Stimulated activated CD8-positive, alpha-beta memory T cell treated with anti-CD3 and anti-CD28 coated beads, Interleukin-15, amount 100 ng/mL, for 1 hour (primary cell): ENCODE measurements at places on chromosomes 11 and 22.

- DNase-seq, result no peak
Measured at GRCh38 chr22:32352681-32353080, 5.0 kb upstream of the RFPL3 start.

DNA sequence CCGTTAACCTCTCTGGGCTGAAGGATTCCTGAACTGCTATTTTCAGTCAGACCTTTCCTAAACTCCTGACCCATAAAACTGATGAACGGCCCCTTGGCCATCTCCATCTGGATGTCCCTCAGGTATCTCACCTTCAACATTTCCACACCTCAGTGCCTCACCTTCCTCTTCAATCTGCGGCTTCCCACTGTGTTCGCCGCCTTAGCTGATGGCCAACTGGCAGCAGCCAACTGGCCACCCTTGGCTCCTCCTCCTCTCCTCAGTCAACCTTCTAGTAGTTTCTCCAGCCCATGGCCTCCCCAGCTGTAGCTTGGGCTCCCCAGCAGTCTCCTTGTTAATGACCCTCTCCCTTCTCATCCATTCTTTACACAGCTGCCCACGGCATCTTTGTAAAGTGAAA lies 55.0 kb upstream of the PHOX2A start:
- DNase-seq, result no peak

- DNase-seq, result no peak
Measured at GRCh38 chr11:126359431-126360048, 4.1 kb downstream of the ST3GAL4 start.

DNA sequence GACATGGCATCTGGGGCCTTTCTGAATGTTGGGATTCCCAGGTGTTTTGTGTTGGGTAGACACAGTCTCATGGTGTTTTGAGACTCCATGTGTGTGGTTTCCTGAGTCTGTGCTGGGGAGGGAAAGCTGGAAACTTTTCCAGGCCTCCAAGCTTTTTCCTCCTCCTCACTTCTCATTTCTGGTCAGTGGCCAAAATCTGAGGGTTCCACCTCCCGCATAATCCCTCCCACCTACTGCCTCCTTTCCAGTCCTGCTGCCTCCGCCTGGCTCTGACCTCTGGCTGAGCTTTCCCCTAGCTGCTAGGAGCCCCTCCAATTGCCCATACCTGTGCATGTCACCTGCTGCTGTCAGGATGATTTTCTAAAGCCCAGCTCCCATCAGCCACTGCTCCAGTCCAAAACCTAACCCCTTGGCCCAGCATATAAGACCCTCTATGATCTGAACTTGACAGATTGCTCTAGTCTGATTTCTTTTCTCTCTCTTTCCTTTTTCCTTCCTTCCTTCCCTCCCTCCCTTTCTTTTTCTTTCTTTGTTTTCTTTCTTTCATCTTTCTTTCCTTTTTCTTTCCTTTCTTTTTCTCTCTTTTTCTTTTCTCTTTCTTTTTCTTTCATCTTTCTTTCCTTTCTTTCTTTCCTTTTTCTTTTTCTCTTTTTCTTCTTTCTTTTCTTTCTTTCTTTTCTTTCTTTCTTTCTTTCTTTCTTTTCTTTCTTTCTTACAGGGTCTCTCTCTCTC lies 51.4 kb upstream of the NECTIN1 start:
- no peak for DNase-seq

DNA sequence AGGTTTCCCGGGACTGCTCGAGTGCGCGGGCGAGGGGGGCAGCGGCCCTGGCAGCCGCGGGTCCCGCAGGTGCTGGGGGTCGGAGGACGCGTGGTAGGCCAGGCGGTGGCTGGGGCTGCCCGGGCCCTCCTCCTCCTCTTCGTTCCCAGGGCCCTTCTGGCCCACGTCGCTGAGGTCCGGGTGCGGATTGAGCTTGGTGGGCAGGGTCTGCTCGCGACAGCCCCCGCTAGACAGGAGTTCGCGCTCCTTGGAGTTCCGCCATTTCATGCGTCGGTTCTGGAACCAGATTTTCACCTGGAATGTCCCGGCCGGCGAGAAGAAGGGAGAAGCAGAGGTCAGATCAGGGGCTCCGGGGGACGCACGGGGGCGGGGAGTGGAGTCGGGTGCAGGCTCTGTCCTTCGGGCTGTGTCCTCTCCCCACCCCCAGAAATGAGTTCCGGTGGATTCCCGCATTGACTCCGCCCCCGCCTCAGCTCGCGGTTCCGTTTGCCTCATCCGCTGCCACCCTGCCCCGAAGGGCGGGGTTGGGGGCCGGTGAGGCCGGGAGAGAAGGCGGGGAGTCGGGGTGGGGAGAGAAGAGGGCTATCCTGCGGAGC lies 3.9 kb downstream of the DBX1 start:
- DNase-seq, result peak; percentile 20

DNA sequence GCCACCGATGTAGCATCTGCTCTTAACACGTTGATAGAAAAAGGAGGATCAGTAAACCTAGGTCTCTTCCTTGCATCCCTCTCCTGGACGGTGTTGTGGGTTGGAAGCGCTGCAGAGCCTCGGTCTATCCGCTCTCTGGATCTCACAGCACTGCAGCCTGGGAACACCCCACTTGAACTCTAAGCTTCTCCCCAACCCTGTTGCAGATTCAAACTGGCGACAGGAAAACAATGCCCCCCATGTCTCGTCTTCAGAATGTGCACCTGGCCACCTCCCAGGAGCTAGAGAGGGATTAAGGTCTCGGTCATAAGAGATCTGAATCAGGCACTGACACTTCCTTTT lies 454 bp downstream of the TMEM218 start:
- no peak for DNase-seq

DNA sequence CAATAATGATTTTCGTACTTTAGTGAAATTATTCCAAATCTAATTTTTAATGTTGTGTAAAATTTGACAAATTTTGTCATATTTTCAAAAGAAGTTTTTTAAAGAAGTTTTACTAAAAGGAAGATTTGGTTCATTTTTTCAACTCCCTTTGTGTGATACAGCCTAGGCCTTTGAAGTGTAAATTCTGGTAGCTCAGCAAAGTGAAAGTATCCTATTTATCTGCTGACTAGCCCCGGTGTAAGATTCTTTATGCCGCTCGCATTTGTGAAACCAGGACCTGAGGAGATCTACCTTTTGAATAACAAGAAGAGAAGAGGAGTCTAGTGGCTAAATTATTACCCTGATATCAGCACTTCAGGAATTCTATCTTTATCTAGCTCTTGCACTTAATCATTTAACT lies 177.4 kb downstream of the JRKL start:
- DNase-seq, result no peak

- DNase-seq, result no peak
Measured at GRCh38 chr11:126338346-126339055, 17.0 kb upstream of the ST3GAL4 start.

DNA sequence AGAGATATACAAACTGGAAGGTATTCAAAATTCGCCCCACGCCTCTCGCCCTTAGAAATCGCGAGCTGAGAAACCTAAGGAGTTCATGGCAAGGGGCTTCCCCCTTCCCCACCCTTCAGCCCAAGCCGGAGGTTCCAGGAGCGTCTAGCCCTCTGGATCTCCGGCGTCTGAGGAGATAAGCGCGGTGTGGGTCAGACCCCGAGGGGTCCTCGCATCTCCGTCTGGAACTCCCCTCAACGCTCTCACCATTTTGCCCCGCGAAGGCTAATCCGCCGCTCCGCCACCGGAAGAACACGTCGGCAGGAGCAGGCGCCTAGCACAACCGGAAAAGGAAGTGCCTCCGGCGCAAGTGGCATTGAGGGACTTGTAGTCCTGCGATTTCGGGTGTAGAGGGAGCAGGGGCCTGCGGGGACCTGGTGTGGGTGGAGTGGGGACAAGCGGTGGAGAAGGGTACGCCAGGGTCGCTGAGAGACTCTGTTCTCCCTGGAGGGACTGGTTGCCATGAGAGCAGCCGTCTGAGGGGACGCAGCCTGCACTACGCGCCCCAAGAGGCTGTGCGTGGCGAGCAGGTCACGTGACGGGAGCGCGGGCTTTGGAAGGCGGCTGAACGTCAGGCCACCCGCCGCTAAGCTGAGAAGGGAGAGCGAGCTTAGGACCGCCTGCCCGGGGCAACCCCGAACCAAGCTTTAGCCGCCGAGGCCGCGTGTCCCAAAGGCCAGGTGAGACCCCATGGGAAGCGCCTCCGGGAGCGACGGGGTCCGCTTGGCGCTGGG lies at the start of the genes FEN1 and TMEM258:
Gene FEN1 (plus strand): TSS at position 602 of the 773 bp plus-strand sequence. CDS start 2,451 bp downstream, outside the sequence.
Gene TMEM258 (minus strand): TSS at position 290 of the 773 bp plus-strand sequence. CDS start 41 bp downstream, at position 249.
- peak; percentile 74 for DNase-seq

DNA sequence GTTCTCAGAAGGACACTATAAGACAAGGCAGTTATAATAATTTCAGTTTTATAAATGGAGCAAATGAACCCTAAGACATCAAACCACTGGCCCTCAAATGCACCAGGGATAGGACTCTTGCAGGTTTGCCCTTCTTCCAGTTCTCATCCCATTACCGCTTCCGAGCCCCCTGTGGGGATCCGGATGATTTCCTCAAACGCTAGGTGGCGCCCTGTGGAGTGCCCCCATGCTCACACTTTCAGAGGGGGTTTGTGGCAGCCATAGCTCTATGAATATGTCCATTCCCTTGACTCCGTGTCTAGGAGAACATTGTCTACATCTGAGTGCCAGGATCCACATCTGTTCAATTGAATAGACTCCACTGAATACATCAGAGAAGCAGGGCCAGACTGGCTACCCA lies 816.3 kb downstream of the NTM start:
- no peak for DNase-seq

- DNase-seq, result no peak
Measured at GRCh38 chr22:40603088-40603605, 33.4 kb downstream of the MRTFA start.

DNA sequence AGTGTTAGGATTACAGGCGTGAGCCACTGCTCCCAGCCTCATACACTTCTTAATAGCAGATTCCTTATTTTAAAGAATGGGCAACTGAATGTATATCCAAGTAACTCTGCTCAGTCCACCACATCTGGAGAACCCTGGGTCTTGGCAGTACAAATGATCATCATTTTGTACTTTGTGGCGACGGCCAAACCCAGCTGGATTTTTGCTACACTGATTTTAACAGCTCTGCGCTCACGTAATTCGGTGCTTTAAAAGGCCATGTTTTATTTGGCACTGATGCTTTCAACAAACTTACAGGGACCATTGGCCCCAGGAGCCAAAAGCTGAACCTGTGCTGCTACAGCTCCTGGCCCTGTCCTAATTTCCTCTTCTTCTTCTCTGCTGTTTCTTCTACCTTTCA lies 60.8 kb upstream of the PDE3B start:
- DNase-seq, result no peak

- no peak for DNase-seq
Measured at GRCh38 chr11:77201370-77201769, 73.3 kb downstream of the MYO7A start.

DNA sequence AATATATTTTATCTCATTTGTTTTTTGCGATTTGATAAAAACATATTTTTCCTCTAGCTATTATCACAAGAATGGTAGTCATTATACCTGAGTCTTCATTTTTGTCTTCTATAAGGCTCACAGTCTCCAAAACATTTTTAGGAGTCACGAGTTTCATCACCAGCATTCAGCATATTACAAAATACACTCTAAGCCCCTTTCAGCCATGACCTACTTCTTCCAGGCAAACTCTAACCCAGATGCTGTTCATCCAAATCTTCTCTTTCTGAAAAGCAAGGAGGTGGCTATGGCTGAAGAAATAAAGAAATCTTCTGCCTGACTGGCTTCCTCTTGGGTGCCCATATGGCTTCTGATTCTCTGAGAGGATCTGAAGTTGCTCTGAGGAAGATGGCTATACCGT lies 35.7 kb upstream of the USP47 start:
- DNase-seq, result no peak

DNA sequence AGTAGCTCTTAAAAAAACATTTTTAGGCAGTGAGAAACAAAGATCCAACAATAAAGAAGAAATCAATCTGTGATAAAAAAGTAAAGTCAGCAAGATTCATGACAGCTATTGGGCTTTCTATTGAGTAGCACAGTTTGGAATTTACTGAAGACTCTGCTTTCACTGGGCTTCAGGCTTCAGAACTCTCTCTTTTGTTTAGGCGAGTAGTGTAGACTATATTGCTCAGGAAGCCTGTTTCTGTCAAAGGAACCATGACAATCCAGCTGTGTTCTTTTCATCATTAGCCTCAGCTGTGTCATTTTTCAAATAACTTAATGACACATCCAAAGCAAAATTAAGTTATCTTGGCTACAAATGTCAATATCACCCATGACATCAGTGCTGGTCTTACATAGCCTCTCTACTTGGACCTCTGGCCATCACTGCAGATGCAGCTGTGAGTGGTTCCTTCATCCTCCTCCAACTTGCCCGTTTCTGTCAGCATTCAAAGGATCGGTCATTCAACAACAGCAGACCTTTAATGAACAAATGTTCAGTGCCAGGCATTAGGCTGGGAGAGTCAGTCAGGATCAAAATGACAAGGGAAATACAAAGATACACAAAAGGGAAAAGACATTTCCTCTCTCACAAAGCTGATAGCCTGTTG lies 332.8 kb upstream of the MTNR1B start:
- DNase-seq, result no peak

- DNase-seq, result no peak
Measured at GRCh38 chr22:29041408-29041807, 20.2 kb downstream of the C22orf31 start.

DNA sequence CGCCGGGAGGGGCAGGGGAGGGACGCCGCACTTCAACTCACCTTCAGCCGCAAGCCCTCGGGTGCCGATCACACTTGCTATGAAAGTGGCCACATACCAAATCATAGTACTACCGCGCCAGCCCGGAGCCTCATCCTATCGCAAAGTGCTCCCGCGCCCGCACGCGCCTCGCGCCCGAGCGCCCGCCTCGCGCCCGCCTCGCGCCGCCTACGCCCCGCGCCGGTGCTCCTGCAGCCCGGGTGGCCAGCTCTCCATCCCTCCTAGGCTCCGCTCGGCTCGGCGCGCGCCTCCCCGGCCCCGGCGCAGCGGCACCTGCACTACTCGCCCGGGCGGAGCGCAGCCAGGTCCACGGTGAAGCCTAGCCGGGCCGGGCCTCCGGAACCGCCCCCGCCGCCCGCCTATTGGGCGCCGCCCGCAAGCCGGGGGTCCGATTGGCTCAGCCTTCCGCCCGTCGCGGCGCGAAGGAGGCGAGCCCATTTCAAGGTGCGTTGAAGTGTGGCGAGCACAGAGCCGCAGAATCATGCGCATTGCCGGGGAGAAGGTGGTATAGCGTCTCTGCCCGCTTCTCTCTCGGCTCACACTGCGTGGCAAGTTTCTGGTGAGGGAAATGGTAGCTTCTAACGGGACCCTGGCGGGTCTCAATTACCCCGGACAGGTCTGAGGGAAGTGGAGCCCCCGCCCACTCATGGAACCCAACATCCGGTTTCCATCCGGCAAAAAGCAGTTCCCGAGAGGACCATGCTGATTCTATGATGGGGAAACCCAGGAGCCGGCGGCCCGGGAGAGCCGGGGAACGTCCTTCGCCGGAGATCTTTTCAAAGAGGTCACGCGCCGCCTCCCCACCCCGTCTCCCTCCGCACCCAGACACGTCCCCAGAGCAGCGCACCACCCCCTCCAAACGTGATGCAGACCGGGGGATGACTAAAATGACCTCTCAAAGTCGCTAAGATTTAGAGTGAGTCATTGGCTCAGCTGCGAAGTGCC lies at the start of gene IGSF9B:
Gene IGSF9B (minus strand): TSS at position 319 of the 984 bp plus-strand sequence. CDS start 214 bp downstream, at position 105.
- DNase-seq, result peak; percentile 75

DNA sequence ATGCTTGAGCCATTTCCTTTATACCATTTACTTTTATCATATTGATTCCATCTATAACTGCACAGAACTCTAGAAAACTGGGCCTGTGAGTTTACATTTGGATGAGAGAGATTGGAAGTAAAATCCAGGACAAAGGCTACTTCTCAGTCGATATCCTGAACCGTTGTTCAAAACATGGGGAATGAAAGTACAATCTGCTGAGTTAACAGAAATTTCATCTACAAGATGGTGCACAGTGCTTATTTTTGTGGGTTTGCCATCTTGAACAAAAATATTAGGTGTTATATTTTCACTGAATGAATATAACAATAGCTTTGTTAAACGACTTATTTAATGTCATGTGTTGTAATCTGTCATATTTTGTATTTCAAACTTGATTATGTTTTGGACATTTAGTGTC lies 622.6 kb downstream of the LUZP2 start:
- no peak for DNase-seq

- DNase-seq, result no peak
Measured at GRCh38 chr11:34458525-34458924, 19.8 kb downstream of the CAT start.
